ENCODE measurements at places on chromosomes 7 and 10.

DNA sequence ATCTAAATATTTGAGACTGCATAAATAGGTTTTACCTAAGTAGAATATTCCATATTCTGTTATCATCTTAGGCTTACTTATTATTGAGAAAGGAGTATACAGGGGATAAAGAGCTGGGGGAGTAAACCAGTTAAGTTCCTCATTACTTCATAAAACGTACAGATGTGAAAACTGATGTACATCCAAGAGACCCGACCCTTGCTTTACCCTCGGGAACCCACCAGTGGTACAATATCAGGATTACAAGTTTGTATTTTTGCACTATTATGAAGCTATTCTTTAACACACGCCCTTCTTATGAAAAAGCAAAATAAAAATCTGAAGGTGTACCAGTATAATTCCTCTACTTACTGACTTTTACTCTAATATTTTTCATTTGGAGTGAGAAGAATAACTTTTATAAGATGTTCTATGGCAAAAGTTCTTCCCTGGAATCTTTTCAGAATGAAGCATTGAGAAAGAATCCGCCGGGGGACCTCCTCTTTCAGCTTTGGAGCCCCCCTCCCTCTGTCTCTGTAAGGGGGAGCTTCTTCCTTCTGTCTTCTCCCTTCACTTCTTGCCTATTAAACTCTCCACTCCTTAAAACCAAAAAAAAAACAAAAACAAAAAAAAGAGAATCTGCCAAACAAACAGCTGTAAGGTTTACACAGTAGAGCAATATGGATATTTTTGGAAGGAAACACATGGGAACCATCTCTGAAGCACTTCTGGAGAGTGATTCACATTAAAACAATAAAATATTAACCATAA lies 550.0 kb downstream of the TNS3 start:
- no peak for DNase-seq

DNA sequence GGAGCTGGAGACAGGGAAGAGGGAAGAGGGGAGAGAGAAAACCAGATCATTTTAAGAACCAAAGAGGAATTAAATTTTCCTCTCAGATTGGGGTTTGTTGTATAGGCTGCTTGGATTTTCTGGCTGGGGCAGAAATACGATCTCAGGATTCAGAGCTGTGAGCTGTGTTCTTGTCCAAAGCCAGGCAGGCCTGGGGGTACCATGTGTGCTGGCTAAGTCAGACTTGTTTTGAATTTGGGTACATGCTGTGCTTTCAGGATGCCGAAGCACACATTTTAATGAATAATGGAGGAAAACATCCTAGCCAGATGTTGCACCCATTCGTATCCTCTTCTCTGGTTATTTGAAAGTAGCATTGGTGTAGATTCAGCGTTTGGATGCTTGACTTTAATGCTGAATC lies 170.3 kb upstream of the PODXL start:
- DNase-seq: no peak

DNA sequence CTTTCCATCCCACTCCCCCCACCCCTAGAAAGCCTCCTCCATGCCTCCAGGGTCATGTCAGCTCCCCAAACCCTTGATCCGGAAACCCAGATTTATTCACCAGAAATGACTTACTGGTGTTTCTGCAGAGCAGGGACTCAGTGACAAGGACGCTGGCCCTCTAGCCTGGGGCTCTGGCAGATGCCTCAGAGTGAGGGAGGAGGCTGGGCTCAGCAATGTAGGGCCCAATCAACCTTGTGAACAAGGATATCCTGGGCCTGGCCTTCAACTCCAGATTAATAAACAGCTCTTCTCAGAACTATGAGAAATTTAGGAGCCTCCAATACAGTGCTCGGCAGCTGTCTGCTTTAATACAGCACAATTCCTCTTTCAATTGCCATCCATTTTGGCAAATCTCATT lies at the start of gene MBL2:
MBL2 (minus strand) TSS at position 162 of the 400 bp plus-strand sequence. CDS start 1,149 bp downstream, outside the sequence.
- no peak for DNase-seq

DNA sequence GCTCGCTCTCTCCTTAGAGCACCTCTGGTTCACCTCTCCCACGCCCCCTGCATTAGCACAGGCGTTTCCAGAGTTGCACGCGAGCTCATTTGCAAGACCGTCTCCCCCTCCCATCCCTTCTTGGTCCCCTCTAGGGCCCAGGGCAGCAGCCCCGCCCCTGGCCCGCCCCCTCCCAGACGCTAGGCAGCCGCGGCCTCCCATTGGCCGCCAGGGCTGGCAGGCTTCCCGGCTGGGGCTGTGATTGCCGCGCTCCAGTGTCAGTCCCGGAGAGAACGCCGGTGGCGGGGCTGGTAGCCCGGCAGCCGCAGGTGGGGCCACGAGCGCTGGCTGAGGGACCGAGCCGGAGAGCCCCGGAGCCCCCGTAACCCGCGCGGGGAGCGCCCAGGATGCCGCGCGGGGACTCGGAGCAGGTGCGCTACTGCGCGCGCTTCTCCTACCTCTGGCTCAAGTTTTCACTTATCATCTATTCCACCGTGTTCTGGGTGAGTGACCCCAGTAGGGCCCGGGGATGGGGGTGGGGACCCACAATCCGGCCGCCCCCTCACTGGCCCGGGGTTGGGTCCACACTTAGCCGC lies at the start of gene TSPAN15:
TSPAN15 (plus strand) TSS at position 257 of the 575 bp plus-strand sequence; CDS start at position 387, 130 bp downstream.
- peak; percentile 89 for DNase-seq

GRCh38 chr7:131241386-131241785 lies 86.3 kb upstream of the MKLN1 start:
- no peak for DNase-seq

GRCh38 chr7:149721084-149721601 lies 52.2 kb downstream of the ZNF467 start:
- DNase-seq: no peak

GRCh38 chr7:78389022-78389421 lies 590.4 kb downstream of the PHTF2 start:
- DNase-seq: no peak

DNA sequence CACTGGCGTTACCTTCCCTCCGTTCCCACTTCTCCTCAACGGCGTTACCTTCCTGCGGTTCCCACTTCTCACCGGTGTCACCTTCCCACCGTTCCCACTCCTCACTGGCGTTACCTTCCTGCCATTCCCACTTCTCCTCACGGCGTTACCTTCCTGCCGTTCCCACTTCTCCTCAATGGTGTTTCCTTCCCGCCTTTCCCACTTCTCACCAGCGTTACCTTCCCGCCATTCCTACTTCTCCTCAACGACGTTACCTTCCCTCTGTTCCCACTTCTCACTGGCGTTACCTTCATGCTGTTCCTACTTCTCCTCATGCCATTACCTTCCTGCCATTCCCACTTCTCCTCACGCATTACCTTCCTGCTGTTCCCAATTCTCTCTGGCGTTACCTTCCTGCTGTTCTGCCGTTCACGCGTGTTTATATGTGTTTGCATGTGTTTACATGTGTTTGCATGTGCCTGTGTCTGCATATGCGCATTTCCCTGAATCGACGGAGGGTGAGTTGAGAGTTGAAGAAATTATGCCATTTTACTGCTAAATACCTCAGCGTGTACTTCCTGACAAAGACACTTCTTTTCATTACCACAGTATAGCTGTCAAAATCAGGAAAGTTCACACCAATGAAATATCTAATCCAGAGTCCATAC lies 23.2 kb upstream of the CFAP46 start:
- no peak for DNase-seq

DNA sequence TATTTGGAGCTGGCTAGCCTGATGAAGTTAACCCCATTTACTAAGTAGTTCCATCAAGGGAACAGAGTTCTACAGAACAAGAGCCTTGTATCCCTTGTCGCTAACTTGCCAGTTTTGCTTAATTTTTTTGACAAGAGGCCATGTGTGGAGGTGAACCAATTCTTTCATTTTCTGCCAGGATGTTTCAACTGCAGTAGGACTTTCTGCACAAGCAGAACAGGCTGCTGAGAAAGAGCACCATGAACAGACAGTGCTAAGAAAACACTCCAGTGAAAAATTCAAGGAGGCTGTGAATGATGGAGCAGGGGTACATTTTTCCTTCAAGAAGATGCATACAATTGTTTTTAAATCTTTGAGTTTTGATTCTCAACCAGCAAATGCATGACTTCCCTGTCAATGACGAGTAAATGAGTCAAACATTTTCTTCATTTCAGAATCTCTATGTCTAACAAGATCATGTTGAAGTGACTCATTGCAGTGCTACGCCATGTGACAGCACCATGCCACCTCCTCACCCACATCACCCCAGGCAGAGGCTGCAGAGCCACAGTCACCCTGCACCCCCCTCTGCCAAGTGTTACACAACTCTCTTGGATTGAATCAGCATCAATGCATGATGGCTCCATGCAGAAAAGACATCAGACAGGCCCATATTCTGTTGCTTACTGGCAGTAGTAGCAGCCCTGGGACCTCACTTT lies 193.1 kb downstream of the COBL start:
- DNase-seq: peak; percentile 29

DNA sequence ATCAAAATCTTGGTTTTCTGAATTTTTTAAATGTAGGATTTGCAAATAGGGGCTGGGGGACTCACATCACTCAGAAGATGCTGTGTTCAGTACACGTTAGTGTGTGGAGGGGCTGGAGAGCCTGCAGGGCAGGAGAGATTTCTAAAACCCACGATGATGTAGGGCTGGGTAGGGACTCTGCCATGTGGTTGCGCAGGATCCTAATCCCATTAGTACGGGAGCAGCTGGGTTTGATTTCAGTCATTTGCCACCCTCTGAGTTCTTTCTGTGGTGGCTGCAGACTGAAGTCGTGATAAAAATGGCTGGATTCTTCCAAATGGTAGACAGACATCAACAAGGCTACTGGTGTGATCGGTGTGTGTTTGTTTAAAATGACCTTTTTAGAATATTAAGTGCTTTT lies 14.2 kb upstream of the GET4 start:
- no peak for DNase-seq

DNA sequence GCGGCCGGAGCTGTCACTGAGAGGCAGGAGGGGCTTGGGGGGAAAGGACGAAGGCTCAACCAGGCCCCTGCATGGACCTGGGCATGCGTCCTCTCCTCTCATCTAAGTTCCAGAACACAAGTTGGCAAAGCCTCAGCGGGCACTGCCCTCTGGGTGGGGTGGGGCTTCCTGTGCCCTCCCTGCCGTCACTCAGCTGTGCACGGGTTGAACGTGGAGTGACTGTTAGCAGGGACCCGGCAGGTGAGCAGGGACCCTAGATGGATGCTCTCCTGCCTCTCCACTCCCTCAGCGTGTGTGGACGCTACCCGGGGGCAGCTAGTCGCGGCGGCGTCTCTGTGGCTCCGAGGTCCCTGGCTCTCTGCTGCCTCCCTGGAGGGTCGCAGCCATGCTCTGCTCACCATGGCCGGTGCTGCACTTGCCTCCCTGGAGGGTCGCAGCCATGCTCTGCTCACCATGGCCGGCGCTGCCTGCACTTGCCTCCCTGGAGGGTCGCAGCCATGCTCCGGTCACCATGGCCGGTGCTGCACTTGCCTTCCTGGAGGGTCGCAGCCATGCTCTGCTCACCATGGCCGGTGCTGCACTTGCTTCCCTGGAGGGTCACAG lies 36.4 kb upstream of the TTYH3 start:
- no peak for DNase-seq

DNA sequence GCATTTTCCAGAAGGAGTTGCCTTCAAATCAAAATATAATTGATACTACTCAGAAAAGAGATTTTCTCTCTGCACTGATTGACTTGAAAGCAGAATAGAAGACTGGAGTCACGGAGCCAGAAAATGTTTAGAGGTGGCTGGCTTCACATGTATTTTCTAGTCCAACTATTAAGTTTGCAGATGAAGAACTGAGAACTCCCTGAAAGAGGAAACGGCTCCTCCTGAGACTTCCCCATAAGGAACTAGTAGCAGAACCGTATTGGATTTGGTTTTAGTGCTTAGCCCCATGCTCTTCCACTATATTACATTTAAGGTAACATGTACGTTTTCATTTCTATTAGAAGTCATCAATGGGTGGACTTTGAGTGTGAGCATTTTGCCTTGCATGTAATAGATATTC lies 946.3 kb downstream of the CNTNAP2 start:
- DNase-seq: no peak

- peak; percentile 84 for DNase-seq
Observed at GRCh38 chr7:16801111-16801542, 3.7 kb downstream of the AGR2 start.

DNA sequence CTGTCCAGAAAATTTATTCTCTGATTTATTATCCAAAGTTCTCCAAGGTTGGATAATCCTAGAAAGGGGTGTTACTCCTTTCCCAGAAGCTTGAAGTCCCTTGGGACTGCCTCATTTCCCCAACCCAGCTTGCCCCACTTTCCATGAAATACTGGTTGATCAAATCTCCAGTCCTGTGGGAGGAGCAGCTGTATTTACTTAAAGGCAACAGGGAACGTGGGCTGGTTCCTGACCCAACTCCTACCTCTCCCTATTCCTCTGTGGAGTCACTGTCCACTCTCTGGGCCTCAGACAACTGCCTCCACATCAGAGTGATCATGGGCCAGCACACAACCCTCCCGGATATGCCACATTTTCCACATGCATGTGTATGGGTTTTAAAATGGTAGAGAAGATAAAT lies 166.2 kb upstream of the PRR15 start:
- DNase-seq: no peak

DNA sequence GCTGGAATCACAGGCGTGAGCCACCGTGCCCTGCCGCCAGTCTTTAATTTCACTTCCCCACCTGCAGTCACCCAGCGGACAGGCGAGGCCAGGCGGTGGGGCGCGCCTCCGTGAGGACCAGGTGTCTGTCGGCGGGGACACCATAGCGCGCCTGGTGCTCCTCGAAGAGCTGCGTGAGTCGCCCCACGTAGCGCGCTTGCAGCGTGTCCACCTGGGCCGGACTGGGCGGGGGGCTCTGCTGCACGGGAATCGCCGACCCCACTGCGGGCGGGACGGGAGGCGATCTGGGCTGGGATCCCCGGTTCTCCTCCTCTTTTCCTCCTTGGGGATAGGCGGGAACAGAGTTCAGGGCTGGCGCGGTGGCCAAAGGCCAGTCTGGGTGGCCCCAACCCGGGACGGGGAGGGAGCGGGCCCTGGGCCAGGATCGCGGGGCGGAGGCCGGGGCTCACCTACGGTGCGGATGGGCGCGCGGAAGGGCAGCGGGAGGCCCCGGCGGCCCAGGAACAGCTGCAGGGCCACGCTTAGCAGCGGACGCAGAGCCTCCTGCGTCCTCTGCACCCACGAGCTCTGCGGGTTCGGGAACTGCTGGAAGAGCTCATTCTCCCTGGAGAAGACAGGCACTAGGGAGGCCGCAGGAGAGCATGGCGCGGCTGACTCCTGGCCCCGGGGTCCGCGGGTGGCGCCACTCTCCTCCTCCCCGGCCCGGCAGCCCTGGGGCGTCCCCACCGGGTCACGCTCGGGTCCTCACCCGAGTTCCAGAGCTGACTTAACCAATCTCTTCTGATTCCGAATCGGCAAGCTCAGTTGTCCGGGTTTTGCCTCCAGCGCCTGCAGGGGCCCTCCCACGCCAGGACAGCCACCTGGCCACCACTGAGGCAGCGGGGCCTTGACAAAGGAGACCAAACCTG lies 1.1 kb upstream of the MOGAT3 start:
- DNase-seq: no peak

GRCh38 chr7:128106821-128107220 lies 75.6 kb upstream of the LRRC4 start:
- no peak for DNase-seq

DNA sequence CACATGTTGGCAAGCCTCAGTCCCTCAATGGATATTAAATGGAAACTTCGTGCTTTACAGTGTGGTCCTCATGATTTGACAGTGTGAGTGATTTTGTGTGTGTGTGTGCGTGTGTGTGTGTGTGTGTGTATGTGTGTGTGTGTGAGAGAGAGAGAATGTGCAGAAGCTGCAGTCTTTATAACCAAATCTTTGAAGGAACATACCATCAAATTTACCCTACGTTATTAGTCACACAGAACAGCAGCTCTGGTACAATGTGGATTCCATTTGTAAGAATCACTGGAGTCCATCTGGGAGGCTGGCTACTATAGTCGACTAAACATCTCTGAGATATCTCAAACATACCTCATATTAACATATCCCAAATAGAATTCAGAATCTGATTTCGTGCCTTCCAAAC lies 928.0 kb upstream of the POT1 start:
- no peak for DNase-seq
